ENCODE measurements at places on chromosomes 13 and 19.
A peak's percentile ranks its signal among the peaks of the same experiment; 100 is the strongest.

DNA sequence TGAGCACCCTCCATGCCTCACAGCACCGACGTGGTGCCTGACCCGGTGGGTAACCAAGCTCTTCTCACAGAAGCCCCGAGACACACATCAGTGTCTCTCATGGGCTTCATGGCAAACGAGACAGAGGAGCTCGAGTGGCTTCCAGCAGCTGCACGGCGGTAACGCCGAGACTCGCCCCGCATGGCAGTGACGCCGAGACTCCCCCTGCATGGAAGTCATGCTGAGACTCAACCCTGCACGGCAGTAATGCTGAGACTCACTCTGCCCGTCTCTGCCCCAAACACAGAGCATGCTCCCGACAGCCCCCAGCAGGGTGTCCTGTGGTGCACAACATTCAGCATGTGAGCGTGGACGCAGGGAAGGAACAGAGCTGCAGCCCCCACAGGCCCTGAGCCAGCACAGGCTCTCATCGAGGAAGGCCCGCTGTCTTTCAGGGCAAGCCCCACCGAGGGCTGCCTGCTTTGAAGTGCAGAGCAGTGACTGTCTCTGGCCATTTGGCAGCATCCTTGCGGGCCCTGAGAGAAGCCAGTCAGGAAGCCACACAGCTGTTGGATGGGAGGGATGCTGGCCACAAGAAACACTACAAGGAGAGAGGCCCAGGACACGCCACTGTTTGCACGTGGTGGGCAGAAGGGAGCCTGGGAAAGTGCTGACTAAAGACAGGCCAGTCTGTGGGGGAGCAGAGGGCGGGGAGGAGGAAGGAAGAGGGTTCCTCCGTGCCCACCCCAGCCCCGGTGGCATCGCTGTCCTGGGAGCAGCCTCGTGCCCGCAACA, 9.5 kb downstream of the GAS6 start:
- no peak for DNase-seq

GRCh38 chr13:51583469-51583874, 790 bp upstream of the WDFY2 start:
- DNase-seq, result no peak

DNA sequence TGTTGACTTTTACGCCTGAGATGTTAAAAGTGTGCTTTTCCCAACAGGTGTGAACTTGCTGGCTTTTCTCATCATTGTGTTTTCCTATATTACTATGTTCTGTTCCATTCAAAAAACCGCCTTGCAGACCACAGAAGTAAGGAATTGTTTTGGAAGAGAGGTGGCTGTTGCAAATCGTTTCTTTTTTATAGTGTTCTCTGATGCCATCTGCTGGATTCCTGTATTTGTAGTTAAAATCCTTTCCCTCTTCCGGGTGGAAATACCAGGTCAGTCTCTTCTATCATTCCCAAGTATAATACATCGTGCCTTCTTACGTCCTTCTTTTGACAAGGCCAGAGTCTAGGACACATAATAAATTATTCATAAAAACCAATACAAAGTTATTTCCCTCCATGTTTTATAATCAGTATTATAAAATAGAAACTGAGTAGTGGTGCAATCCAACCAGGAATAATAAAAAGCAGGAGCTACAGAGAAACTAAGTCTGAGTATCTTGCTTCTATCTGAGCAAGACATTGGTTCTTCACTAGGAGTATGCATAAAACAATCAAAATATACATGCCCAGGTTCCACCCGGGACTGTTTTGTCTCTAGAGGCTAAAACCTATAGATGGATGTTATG, 57.9 kb downstream of the RXFP2 start:
- DNase-seq, result peak; percentile 7

- DNase-seq, result peak; percentile 69
These were observed 24.8 kb upstream of the SLC1A5 start for GRCh38 chr19:46812977-46813838.

GRCh38 chr19:42363614-42364346, 26.3 kb downstream of the CNFN start:
- no peak for DNase-seq

DNA sequence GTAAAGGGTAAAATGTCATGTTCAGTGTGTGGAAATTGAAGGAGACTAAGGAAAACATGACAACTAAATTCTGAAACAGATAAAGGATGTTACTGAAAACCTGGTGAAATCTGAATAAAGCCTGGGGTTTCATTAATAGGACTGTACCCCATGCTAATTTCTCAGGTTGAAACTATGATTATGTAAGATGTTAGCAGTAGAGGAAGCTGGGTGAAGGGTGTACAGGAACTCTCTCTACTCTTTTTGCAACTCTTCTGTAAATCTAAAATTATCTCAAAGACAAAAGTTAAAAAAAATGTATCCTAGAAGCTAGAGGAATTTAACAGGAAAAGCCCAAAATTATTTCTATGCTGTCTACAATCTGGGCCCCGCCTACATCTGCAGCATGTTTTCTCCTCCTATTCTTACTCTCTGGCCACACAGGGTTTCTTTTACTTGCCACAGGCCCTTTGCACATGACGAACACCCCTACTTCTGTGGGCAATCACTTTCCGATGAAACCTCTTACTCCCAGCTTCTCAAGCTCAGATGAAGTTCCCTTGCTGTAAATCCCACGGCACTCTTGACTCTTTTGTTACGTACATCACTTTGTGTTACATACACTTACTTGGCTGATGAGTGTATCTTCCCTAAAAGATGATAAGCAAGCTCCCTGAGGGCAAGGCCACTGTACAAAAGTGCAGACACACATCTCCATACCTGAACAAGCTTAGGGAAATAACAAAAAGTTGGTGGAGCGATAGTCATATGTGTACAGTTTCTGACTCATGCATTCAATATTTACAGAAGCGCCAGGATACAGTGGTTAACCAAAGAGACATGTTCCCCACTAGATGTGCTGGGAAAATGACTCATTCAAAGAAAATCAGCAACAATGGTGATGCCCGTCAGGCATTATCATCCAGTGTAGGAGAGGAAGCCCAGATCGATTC, 32.6 kb downstream of the RUBCNL start:
- no peak for DNase-seq

DNA sequence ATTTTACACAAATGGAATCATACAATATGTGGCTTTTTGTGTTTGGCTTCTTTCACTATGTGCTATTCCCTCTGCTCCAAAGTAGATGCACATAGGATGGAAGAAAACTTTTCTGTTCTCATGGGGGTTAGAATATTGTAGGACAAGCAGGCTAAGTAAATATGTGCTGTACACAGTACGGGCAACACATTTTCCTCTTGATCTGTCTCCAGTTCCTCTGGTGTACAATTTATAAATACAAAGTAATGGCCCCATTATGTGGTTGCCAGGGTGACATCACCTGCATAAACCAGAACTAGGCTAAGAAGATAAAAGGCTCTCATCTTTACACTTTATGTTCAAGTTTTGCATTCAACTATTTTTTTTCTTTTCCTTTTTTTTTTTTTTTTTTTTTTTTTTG, 41.0 kb upstream of the SOX21 start:
- DNase-seq, result no peak

Data from right kidney (tissue), 9 donors.